ENCODE measurements at places on chromosomes 4 and X.

DNA sequence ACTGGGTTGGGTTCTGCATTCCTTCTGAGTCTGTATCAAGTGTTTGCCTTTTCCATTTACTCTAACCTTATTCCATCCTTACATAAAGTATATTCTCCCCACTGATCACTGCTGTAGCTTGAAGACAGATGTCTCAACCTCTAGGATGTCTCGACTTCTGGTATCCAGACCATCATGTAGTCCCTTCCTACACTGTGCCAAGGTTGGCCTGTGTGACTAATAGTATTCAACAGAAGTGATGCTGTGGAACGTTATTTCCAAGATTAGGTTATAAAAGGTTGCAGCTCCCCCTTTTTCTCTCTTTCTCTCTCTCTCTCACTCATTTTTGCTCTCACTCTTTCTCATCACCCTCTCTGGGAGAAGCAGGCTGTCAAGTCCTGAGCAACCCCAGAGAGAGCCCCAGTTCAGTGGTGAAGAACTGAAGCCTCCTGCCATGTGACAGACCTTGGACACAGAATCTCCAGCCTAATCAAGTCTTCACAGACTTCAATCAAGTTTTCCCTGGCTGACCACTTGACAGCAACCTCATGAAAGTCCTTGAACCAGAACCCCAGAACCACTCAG is 75.4 kb downstream of the PRDM5 start:
- no peak for DNase-seq

- no peak for DNase-seq
These were observed 1367.8 kb upstream of the IGFBP7 start for GRCh38 chr4:58477950-58478349.

DNA sequence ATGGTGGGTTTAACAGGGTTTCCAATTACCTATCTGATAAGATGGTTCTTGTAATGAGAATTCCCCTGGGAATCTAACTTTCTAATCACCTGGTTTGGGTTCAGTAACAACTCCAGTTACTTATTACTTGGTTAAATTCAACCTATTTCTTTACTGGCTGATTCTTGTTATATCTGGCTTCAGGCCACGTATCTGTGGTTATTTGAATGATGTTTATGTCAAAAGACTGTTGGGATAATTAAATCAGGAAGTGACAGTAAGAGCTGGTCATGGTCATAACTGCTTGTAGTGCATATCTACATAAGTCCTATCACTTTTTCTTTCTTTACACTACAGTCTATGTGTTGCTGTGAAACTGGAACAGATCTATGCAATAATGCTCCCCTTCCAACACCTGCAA is 108.1 kb downstream of the MID1 start:
- DNase-seq = no peak

DNA sequence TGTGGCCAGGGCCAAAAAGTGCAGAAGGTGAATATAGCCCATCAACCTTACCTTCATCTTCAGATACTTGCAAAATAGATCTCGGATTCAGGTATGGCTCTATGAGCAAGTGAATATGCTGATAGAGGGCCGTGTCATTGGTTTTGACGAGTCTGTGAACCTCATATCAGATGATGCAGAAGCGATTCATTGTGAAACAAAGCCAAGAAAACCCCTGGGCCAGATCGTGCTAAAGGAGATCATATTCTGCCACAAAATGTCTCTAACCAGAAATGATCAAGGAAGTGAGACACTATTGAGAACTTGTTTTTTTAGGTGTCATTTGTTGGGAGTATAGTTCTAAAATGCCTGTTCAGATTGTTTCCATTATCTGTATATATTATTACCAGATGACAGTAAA is 48.3 kb downstream of the PDK3 start:
- DNase-seq = no peak

- DNase-seq = no peak
These were observed 52.6 kb downstream of the LIMCH1 start for GRCh38 chr4:41590591-41590990.

GRCh38 chr4:80594701-80595100 is 259.2 kb downstream of the CFAP299 start:
- no peak for DNase-seq

DNA sequence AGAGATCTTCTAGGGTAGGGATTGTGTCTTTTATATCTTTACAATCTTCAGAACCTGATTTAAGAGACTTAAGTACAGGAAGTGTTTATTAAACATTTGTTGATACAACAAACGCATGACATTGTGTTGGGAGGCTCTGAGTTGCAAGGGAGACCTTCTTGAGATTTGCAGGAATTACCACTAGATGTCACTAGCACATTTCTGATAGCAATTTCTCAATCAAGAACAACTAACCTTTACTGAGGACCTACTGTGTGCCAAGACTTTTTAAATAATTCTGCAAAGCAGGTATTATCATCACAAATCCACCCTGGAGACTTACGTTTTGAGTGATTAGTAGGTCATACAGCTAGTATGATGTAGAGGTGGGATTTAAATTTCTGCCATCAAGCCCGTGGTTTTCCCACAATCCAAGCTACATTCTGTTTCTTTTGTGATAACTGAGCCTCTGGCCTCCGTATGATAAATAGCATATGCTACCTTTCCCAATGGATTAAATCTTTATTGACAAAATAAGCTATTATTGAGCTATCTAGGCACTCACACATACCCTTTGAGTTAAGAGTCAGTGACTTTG is 986.0 kb downstream of the CCSER1 start:
- DNase-seq = no peak

GRCh38 chr4:95980877-95981360 is 141.0 kb downstream of the PDHA2 start:
- no peak for DNase-seq

GRCh38 chr4:118790544-118790943 is 45.4 kb downstream of the SEC24D start:
- DNase-seq = no peak

DNA sequence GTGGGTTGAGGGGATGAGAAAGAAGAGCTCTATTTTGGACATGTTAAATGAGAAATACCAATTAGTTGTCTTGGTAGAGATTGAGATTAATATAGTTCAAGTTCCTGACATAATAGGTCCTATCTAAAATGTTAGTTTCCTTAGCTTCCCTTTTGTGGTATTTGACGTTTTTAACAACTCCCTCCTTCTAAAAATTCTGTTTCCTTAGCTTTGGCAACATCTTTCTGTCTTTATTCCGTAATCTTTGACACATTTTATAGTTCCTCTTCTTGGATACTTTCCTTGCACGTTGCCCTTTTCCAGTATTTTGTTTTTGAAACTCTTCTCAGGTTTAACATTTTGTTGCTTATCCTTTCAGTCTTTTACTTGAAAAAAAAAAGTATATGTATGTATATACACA is 36.9 kb downstream of the LAMTOR3 start:
- DNase-seq = no peak

DNA sequence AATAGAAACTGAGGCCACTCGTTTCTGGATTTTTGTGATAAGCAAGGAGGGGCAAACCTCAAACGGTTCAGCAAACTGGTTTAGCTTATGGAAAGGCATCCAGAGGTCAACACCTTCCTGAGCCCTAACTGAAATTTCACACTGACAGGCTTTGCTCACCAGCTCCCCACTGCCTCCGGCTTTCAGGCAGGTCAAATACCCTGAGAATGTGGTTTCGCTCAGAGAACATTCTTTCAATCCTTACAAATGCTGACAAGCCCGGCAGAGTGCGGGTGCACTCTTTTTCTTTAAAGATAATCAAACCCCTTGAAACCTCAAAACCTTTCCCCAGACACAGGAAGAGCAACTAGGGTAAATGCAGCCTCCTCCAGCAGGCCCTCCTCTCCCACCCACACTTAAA is 41.5 kb downstream of the CD40LG start:
- no peak for DNase-seq

DNA sequence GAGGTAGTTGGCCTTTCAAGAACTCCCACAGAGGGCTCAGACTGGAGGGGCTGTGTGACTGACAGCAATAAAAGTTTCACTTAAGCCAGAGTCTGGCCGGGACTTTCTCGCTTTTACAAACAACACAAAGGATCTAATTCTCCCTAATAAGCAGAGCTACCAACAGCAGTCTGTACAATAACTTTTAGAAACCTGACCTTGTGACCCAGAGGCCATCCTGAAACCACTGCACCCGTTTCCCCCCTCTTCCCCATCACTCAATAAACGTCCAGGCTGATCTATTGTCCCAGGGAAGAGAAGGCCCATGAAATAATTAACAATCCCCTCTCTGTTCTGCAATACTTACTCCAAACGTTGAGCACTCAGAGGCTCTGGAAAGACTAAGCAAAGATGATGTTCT is 442.4 kb downstream of the ZIC3 start:
- DNase-seq = no peak

GRCh38 chr4:126742048-126742447 is 890.7 kb upstream of the INTU start:
- no peak for DNase-seq

DNA sequence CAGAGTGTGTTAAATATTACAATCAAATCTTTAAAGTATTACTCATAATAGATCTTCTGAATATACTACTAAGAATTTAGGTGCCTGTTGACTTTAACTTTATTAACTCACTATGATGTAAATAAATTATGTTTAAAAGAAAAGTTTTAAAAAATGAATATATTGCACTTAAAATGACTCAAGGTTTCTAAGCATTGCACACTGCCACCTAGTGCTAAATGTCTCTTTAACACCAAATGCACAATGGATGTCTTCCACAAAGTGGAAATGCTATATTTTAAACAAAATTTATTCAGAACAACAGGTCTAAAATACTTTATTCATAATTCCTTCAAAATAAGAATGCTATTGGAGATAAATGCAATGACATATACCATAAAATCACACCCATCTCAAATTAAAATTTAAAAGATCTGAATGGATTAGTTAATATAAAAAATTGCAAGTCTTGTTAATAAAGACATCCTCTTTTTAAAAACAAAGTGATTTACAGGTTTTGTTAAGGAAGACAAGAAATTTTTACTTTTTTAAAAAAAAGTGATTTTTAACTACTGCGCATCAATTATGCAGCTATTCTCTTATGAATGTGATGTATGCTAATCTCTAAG is 5.5 kb downstream of the INPP4B start:
- no peak for DNase-seq

DNA sequence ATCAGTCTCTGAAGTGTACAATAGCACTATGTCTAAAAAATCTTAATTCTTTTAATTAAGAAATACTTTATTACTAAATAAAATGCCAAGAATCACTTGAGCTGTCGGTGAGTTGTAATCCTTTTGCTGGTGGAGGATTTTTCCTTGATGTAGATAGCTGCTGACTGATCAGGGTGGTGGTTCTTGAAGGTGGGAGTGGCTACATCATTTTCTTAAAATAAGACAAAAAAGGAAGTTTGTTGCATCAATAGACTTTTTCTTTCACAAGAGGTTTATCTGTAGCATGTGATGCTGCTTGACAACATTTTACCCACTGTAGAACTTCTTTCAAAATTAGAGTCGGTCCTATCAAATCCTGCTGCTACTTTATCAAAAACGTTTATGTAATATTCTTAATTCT is 68.8 kb upstream of the ZC4H2 start:
- no peak for DNase-seq

GRCh38 chrX:113726466-113726865 is 857.4 kb upstream of the HTR2C start:
- no peak for DNase-seq

DNA sequence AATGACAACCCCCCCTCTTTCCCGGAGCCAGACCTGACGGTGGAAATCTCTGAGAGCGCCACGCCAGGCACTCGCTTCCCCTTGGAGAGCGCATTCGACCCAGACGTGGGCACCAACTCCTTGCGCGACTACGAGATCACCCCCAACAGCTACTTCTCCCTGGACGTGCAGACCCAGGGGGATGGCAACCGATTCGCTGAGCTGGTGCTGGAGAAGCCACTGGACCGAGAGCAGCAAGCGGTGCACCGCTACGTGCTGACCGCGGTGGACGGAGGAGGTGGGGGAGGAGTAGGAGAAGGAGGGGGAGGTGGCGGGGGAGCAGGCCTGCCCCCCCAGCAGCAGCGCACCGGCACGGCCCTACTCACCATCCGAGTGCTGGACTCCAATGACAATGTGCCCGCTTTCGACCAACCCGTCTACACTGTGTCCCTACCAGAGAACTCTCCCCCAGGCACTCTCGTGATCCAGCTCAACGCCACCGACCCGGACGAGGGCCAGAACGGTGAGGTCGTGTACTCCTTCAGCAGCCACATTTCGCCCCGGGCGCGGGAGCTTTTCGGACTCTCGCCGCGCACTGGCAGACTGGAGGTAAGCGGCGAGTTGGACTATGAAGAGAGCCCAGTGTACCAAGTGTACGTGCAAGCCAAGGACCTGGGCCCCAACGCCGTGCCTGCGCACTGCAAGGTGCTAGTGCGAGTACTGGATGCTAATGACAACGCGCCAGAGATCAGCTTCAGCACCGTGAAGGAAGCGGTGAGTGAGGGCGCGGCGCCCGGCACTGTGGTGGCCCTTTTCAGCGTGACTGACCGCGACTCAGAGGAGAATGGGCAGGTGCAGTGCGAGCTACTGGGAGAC is 1.6 kb downstream of the PCDH10 start:
- DNase-seq = no peak

DNA sequence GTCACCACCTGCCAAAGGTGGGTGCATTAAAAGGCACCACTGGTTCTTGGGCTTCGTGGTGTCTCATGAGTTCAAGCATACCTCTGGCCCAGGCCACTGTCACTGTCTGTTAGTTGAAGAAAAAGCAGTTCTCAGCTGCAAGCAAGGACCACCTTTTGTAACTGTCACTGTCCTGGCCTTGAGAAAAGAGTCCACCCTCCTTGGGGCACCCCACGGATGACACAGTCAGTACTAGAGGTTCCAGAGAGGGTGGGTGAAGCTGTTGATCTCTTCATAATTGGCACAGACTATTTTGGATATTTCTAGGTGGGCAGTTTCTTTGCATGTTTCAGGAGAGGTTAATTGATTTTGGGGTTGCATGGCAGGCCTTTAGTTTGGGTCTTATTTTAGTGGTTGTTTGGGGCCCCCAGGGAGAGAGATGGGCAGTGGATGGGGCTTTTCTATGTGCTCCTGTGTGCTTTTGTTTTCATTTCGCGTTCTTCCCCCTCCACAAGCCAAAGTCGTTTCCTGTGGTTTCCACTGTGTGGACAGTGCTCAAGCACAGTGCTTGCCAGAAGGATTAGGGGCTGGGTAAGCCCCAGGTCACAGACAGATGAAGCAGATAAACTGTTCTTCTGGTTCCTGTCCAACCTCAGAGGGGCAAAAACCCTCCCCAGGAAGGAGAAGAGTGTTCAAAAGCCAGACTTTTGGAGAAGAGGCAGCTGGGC is 156.2 kb upstream of the PPP1R2C start:
- DNase-seq = no peak

DNA sequence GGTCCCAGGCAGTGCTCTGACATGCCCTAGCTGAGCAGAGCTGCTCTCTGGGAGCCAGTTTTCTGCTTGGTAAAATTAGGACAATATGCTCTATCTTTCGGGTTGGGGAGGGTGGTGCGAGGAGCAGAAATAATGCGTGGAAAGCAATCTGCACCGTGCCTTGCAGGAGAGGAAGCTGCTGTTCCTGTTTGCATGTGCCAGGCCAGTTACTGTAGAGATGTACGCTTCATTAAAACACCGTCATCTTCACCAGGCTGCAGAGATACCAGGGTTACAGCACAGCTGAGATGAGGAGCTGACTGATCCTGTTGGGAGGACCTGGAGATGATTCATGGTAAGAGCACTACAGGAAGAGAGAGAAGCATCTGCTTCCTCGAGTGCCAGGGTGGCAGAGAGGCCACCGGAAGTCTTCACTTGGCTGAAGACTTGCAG is 29.5 kb upstream of the IRF2 start:
- DNase-seq = no peak
